ENCODE measurements at places on chromosomes 12 and 14. TPM values are rescaled to one million over a fixed set of nuclear protein-coding genes. Genes with fewer than 3 reads are reported as not detected.

- H3K4me1 ChIP-seq: no peaks in the 10 kb centered on the region
- no peaks in the 10 kb centered on the region for H3K27me3 ChIP-seq
- no peak overlapping the region for H3K27ac ChIP-seq
- H3K36me3 ChIP-seq: no peaks in the 10 kb centered on the region
- no peak overlapping the region for H3K4me3 ChIP-seq
Observed at GRCh38 chr14:41299924-41300323, 306.8 kb upstream of the LRFN5 start.

DNA sequence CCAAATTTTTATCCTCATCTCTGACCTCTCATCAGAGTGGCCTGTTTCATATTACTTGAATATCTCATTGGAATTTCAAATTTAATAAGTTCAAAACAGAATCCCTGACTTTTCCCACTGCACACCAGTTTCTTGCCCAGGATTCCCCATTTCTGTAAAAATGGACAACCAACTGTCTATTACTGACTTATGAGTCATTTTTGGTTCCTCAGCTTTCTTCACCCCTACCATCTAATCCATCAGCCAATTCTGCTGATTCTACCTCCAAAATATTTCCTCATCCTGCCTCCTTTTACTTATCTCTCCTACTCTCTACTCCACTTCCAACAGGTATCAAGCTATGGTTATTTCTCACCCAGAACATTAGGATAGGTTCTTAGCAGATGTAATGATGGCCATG is 44.2 kb downstream of the TMX1 start:
- H3K27ac ChIP-seq: no peak overlapping the region
- no peaks in the 10 kb centered on the region for H3K36me3 ChIP-seq
- no peak for DNase-seq
- no peaks in the 10 kb centered on the region for H3K4me1 ChIP-seq
- H3K4me3 ChIP-seq: no peak overlapping the region

DNA sequence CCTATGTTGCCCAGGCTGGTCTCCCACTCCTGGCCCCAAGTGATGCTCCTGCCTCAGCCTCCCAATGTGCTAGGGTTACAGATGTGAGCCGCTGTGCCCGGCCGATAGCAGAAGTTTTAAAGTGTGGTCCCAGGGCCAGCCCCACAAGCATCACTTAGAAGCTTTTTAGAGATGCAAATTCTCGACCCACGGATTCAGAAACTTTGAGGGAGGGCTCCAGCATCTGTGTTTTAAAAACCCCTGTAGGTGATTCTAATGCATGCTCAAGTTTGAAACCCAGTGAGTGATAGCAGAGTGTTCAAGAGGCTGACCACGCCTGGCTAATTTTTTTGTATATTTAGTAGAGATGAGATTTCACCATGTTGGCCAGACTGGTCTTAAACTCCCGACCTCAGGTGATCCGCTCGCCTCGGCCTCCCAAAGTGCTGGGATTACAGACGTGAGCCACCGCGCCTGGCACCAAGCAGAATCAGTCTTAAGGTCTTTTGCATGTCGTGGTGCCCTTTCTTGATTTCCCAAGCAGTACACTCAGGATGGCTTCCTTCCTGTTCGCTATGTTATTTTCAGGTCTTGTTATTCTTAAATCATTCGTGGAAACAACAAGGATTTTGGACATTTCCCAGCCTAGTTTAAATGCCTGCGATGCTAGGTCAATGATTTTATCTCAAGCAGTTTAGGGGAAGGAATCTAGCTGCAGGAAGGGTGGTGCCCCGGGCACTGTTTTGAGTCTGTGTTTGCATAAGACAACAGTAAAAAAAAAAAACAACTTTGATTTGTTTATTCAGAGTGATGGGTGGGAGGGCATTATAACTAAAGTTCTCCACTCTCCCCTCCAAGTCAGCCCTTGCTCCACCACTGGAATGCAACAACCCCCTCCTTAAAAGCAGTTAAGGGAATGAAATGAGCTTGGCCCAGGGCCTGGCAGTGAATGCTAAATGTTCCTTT is 9.2 kb upstream of the RILPL2 start:
- no peaks in the 10 kb centered on the region for H3K36me3 ChIP-seq
- DNase-seq: no peak
- H3K4me1 ChIP-seq: peaks cover 25% of the 10 kb centered on the region
- H3K27ac ChIP-seq: peak overlapping the region; percentile 49
- H3K4me3 ChIP-seq: peak overlapping the region; percentile 6

DNA sequence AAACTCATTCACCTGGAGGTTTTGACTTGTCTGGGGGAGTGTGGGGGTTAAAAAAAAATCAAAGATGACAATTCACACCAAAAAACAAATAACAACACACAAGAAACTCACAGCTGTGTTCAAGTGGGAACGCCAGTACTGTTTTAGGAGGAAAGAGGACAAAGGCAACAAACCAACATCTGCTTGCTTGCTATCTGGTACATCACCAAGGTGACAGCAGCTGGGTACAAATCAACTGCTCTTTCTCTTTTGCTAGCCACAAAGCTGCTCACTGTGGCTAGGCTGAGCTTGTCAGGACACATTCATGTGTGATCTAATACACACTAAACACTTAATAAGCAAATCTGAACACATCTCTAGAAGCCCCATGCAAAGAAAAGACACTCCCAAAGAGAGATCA is 128.0 kb upstream of the RAP1B start:
- peak overlapping the region; percentile 46 for H3K4me3 ChIP-seq
- peak; percentile 84 for DNase-seq
- no peaks in the 10 kb centered on the region for H3K27me3 ChIP-seq
- H3K4me1 ChIP-seq: peaks cover 34% of the 10 kb centered on the region

DNA sequence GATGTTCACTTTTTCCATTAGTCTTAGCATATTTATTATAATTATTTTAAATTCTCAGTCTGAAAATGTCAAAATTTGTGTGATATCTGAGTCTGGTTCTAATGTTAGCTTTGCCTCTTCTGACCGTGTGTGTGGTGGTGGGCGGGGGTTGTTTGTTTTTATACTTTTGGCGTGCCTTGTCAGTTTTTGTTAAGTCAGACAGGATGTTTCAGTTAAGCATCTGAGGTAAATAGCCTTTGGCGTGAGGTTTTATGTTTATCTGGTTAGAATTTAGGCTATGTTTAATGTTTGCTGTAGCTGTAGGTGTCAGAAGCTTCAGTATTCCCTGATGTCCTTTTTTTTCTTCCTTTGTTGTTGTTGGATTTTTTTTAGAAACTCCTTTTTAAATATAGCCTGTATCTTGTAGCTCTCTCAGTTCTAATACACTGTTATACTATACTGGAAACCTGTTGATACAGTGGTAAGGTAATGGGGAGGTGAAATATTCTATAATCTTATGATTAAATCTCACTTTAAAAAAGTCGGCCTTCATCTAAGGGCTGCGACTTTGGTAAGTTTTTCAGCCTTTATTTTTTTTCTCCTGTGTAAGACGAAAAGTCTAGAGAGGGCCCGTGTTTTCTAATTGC is 111.6 kb downstream of the SCAF11 start:
- H3K4me1 ChIP-seq: peaks cover 37% of the 10 kb centered on the region
- H3K27ac ChIP-seq: peak overlapping the region; percentile 83
- H3K27me3 ChIP-seq: no peaks in the 10 kb centered on the region
- peak; percentile 78 for DNase-seq
- H3K36me3 ChIP-seq: peaks cover 70% of the 10 kb centered on the region

GRCh38 chr12:46874642-46875041 is 48.8 kb upstream of the SLC38A4 start:
- H3K27ac ChIP-seq: no peak overlapping the region
- no peak overlapping the region for H3K4me3 ChIP-seq
- H3K36me3 ChIP-seq: no peaks in the 10 kb centered on the region
- peaks cover 3% of the 10 kb centered on the region for H3K27me3 ChIP-seq
- no peak for DNase-seq
- no peaks in the 10 kb centered on the region for H3K4me1 ChIP-seq

- no peaks in the 10 kb centered on the region for H3K27me3 ChIP-seq
- no peak for DNase-seq
- H3K4me3 ChIP-seq: no peak overlapping the region
- H3K36me3 ChIP-seq: no peaks in the 10 kb centered on the region
- H3K4me1 ChIP-seq: no peaks in the 10 kb centered on the region
Observed at GRCh38 chr14:84087986-84088531, 1441.9 kb upstream of the FLRT2 start.

- H3K4me3 ChIP-seq: no peak overlapping the region
- H3K36me3 ChIP-seq: no peaks in the 10 kb centered on the region
- no peak for DNase-seq
- no peaks in the 10 kb centered on the region for H3K27me3 ChIP-seq
- no peaks in the 10 kb centered on the region for H3K4me1 ChIP-seq
- no peak overlapping the region for H3K27ac ChIP-seq
Observed at GRCh38 chr14:92945959-92946846, 23.3 kb downstream of the CHGA start.

DNA sequence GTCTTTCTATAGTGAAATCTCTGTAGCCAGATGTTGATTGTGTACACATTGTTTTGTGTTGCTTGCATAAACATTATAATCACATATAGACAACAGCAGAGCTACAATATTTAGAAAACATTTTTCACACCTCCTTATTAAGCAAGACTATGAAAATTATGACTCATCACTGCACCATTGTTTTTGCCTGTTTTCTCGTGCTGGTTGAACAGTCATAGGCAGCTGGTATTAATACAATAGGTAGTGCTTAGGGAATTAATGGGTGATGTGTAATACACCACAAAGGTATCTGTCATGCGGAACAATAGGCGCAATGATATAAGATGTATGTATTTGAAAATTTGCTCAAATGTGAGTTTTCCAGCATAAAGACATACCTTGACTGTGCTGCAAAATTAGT is 449.3 kb downstream of the FOXG1 start:
- no peak overlapping the region for H3K4me3 ChIP-seq
- H3K27ac ChIP-seq: no peak overlapping the region
- DNase-seq: no peak
- no peaks in the 10 kb centered on the region for H3K4me1 ChIP-seq
- no peaks in the 10 kb centered on the region for H3K36me3 ChIP-seq

Gene NUBPL
- total RNA-seq: 12.1 TPM

Gene RILPL2
- total RNA-seq: 17.2 TPM

Gene IAPP
- total RNA-seq: not detected

Gene RNASE1
- total RNA-seq: not detected

Gene PLBD2
- 16.0 TPM for total RNA-seq

Gene LBHD2
- total RNA-seq: not detected

Gene SPIC
- not detected for total RNA-seq

Gene SLC17A8
- not detected for total RNA-seq

Gene CEBPE
- 0.35 TPM for total RNA-seq
